Osteocyte (in vitro differentiated cells): ENCODE measurements at places on chromosomes 7 and 10.

DNA sequence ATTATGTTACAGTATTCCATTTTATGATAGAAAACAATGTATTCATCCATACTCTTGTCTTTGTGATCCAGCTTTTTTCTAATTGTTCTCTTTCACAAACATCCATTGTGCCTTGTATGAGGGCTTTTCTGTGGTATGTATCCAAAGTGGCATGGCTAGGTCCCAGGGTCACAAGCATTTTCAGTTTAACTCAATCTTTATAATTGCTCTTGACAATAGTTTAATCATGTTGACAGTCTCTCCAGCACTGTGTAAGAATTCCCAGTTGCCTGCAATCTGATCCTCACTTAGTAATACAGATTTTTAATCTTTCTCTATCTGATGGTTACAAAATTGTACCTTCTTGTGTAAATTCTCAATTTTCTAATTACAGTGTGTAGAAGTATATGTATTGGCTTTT lies 533.4 kb downstream of the NEBL start:
- no peak overlapping the region for H3K4me3 ChIP-seq
- DNase-seq, result no peak
- peaks cover 7% of the 10 kb centered on the region for H3K27me3 ChIP-seq
- peaks cover 2% of the 10 kb centered on the region for H3K4me1 ChIP-seq
- no peaks in the 10 kb centered on the region for H3K36me3 ChIP-seq

DNA sequence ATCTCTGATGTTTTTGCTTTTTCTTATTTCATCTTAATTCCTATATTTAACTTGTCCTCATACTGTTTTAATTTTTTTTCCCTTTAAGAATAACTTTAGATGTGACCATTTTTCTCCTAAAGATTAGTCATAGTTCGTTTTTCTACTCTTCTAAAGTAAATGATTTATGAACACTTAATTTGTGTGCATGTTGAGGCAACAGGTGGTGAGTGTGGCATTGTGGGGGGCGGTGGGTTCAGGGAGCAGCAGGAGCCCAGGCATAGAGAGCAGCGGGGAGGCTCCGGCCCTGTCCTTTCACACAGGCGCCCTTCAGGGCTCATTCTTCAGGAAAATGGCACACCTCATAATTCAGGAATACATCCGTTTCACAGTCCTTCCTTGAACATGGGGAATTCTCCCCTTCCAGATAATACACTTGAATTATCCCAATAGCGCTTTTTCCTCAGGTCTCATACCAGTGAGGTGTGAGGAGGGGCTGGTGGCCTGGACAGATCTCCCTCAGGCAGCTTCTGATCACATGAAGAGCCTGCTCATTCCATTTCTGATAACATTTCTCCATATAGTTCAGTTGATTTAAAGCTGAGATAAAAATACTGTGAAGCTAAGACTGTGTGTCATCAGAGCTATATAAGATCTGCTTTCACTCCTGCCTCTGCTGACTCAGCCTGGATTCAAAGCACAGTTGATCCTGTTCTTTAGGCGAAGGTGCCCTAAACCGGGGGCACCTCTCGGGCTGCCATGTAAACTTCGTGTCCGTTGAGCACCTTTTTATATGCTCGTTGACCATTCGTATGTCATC lies 40.2 kb downstream of the CUL1 start:
- H3K4me1 ChIP-seq, result peaks cover 13% of the 10 kb centered on the region
- peak overlapping the region; percentile 20 for H3K27ac ChIP-seq
- no peak for DNase-seq
- H3K36me3 ChIP-seq, result peaks cover 44% of the 10 kb centered on the region
- H3K4me3 ChIP-seq, result no peak overlapping the region
- no peaks in the 10 kb centered on the region for H3K27me3 ChIP-seq

DNA sequence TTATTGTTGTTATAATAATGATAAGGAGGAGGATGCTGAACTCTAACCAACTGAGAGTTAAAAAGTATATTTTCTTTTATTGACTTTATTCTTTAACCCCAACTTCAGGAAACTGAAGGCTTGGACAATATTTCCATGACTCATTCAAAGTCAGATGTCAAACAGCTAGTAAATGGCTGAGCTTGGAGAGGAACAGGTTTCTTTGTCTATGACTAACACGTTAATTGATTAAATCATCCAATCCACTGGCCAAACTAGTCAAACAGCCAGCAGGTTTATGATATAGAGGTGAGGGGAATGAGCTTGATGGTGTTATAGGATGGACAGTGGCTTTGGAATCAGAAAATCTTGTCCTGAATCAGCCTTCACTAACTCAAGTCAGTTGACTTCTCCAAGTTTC lies 119.1 kb upstream of the WDR11 start:
- no peaks in the 10 kb centered on the region for H3K4me1 ChIP-seq
- H3K4me3 ChIP-seq, result no peak overlapping the region
- no peaks in the 10 kb centered on the region for H3K36me3 ChIP-seq
- DNase-seq, result no peak
- peaks cover 3% of the 10 kb centered on the region for H3K27me3 ChIP-seq

- peak; percentile 74 for DNase-seq
- H3K4me3 ChIP-seq, result no peak overlapping the region
- H3K36me3 ChIP-seq, result no peaks in the 10 kb centered on the region
- H3K27me3 ChIP-seq, result no peaks in the 10 kb centered on the region
These were observed 118.3 kb downstream of the PKD1L1 start for GRCh38 chr7:47830015-47830414.

- H3K27ac ChIP-seq, result no peak overlapping the region
- H3K4me3 ChIP-seq, result no peak overlapping the region
- H3K4me1 ChIP-seq, result peaks cover 40% of the 10 kb centered on the region
- DNase-seq, result peak; percentile 17
- no peaks in the 10 kb centered on the region for H3K36me3 ChIP-seq
- H3K27me3 ChIP-seq, result no peaks in the 10 kb centered on the region
These were observed 2.3 kb downstream of the ARHGAP22 start for GRCh38 chr10:48602401-48603135.

DNA sequence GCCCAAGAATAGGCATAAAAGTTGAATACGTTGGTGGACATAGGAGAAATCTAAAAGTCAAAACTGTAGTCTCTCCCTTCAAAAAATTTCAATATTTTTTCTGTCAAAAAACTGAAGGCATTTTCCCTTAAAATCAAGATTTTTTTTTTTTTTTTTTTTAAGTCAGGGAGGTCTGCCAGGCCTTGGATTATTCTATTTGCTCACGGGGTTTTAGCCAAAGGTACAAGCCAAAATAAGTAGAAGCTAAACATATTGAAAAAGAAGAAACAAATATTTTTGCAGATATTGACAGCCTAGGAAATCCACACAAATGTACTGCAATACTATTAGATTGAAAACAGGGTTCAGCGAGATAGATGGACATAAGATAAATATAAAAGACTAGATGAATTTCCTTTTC lies 190.1 kb upstream of the PLXDC2 start:
- no peak for DNase-seq
- no peak overlapping the region for H3K4me3 ChIP-seq
- H3K36me3 ChIP-seq, result no peaks in the 10 kb centered on the region
- H3K27me3 ChIP-seq, result no peaks in the 10 kb centered on the region
- H3K4me1 ChIP-seq, result peaks cover 21% of the 10 kb centered on the region

DNA sequence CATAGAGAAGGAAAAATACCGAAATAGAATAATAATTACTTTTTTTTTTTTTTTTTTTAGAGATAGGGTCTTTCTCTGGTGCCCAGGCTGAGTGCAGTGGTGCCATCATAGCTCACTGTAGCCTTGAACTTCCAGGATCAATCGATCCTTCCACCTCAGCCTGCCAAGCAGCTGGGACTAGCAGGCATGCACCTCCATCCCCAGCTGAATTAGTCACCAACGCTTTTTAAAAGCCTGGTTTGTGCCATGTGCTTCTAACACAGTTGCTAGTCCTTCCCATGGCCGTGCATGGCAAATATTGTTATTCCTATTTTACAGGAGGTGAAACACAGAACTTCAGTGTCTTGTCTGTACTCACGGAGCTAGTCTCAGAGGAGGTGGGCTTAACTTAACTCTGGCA lies 23.2 kb downstream of the LYZL2 start:
- peaks cover 12% of the 10 kb centered on the region for H3K4me1 ChIP-seq
- H3K36me3 ChIP-seq, result no peaks in the 10 kb centered on the region
- peak; percentile 17 for DNase-seq
- H3K27me3 ChIP-seq, result no peaks in the 10 kb centered on the region
- no peak overlapping the region for H3K4me3 ChIP-seq

DNA sequence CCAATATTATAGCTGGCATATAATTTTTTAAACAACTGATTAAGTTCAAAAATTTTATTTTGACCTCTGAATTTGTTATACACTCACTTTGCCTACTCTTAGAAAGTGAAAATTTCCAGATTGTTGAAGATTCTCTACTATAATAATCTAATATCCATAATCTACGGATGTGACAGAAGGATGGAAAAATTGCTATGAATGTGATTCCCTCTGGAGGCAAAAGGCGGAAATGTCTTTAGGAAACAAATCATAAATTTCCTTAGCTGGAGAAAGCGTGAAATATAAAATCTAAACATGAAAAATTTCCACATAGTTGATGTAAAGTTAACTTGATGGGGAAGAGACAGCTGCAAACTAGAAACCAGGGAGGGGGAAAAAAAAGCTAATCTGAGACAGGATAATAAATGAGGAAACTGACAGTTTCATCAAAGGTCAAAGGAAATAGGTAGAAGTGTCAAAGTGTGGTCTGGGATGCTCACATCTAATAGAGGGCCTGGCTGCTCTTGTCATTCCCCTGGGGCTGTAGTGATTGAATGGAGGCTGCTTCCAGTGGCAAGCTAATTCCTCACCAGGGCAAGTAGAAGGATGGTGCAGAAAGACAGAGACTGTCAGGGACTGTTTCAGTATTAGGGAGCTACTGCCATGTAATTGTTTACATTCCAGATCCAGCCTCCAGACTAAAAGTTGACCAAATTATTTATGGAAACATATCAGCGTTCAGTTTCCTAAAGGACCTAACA lies 264.5 kb downstream of the SDHAF3 start:
- peaks cover 3% of the 10 kb centered on the region for H3K27me3 ChIP-seq
- no peak overlapping the region for H3K4me3 ChIP-seq
- no peaks in the 10 kb centered on the region for H3K4me1 ChIP-seq
- H3K27ac ChIP-seq, result no peak overlapping the region
- no peaks in the 10 kb centered on the region for H3K36me3 ChIP-seq

DNA sequence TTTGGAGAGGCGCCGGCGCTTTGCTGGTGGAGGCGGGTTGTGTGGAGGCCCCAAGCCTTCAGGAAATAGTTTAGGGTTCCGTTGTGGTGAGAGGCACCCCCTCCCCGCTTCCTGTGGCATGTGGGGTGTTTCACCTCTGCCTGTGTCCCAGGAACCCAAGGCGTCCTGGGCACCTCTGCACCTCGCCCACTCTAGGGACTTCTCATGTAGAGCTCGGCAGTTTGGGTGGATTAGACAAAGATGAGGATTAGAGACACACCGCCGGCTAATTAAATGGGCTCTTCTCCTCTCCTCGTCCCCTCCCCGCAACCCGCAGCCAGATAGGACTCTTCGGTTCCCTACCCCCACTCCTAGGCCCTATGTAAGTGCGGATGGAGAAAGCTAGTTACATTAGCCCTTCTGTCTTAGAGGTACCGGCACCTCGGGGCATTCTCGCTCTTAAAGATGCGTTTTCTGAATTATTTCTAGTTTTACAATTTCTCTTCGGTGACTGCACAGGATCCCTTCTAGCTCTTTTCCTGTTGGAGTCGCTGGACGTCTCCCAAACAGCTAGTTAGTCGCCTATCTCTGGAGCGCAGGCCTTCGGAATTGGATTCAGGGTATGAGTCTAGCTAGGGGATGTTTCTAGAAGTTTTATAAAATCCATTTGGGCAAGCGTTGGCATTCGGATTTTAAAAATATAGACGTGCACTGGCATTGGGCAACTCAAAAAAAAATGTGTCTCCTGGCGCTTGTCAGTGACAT lies 7.8 kb downstream of the PTF1A start:
- H3K27ac ChIP-seq, result no peak overlapping the region
- H3K4me3 ChIP-seq, result no peak overlapping the region
- DNase-seq, result no peak
- no peaks in the 10 kb centered on the region for H3K36me3 ChIP-seq
- peaks cover 55% of the 10 kb centered on the region for H3K27me3 ChIP-seq

DNA sequence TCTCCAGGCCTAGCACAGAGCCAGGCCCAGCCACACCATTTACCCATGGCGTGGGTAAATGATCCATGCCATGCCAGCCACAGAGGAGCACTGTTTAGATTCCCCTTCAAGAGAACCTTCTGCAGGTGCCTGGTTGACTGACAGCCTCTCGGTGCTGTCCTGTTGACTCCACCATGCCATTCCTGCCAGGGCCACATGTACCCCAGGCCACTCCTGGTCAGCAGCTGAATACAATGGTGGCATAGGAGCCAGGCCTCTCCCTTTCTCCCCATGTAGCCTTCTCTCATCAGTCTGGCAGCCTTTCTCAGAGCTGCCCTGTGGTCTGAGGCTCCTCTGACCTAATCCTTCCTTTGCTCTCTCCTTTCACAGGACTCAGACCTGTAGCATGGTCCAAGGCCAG lies 39.2 kb upstream of the GPAM start:
- H3K27ac ChIP-seq, result no peak overlapping the region
- no peaks in the 10 kb centered on the region for H3K4me1 ChIP-seq
- no peak overlapping the region for H3K4me3 ChIP-seq
- no peaks in the 10 kb centered on the region for H3K27me3 ChIP-seq
- no peaks in the 10 kb centered on the region for H3K36me3 ChIP-seq
- DNase-seq, result peak; percentile 72

DNA sequence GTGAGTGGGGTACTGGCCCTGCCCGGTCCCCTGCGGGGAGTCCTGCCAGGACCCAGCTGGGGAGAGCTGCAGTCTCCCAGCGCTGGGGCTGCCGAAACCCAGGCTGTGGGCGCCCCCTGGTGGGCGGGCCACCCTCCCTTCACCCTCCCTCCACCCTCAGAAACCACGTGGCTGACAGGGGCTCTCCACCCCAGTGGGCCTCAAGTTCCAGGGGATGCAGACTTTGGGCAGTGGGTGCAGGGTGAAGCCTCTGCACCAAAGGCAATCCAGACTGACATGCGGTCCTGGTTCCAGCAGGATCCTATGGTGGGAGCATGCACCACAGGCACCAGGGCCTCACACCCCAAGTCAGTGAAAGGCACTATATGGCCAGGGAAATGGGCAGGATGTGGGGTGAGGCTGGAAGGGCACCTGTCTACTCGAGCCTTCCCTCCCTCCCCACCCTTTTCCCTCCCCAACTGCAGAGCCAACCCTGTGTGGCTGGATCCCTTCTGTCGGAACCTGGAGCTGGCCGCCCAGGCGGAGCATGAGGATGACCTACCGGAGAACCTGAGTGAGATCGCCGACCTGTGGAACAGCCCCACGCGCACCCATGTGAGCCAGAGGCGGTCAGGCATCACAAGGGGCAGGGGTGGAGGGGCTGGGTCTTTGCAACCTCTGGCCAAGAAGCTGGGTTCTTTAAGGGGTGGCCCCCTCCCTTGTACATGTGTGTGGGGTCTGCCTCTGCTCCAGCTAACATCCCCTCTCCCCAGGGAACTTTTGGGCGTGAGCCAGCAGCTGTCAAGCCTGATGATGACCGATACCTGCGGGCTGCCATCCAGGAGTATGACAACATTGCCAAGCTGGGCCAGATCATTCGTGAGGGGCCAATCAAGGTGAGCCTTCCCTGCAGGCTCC lies 38.8 kb downstream of the PSAP start:
- H3K27ac ChIP-seq, result no peak overlapping the region
- peaks cover 26% of the 10 kb centered on the region for H3K36me3 ChIP-seq
- DNase-seq, result no peak
- no peaks in the 10 kb centered on the region for H3K4me1 ChIP-seq
- H3K4me3 ChIP-seq, result no peak overlapping the region

- H3K36me3 ChIP-seq, result peaks cover 9% of the 10 kb centered on the region
- peak overlapping the region; percentile 80 for H3K4me3 ChIP-seq
- no peak for DNase-seq
- no peaks in the 10 kb centered on the region for H3K27me3 ChIP-seq
These were observed 5.0 kb downstream of the TWIST1 start for GRCh38 chr7:19112274-19113001.

GRCh38 chr7:38398725-38399321 lies 125.4 kb upstream of the TARP start:
- DNase-seq, result no peak
- H3K27ac ChIP-seq, result no peak overlapping the region
- H3K27me3 ChIP-seq, result no peaks in the 10 kb centered on the region
- no peaks in the 10 kb centered on the region for H3K36me3 ChIP-seq
- no peak overlapping the region for H3K4me3 ChIP-seq
